NCI-H1105 (cell line): ENCODE measurements at places on chromosomes 13 and 19.

DNA sequence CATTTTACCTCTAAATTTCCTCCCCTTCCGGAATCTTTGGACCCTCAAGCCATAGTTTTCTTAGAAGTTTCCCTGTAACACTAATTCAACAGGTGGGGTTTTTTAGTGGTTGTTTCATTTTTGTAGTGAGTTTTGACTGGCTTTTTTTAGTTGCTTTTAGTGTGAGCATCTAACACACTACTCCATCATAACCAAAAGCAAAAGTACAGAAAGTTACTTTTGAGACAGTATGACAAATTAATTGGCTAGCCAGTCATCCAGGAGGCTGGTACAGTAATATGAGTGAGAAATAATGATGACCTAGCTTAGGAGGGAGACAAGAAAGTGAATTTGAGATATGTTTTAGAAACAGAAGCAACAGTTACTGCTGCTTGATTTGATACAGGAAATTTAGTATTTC, 71.5 kb downstream of the DNAJC15 start:
- no peak for DNase-seq

- no peak for DNase-seq
These were observed 10.6 kb upstream of the SOX1 start for GRCh38 chr13:112056284-112056727.

GRCh38 chr19:48094129-48094854, 16.3 kb downstream of the PLA2G4C start:
- no peak for DNase-seq

DNA sequence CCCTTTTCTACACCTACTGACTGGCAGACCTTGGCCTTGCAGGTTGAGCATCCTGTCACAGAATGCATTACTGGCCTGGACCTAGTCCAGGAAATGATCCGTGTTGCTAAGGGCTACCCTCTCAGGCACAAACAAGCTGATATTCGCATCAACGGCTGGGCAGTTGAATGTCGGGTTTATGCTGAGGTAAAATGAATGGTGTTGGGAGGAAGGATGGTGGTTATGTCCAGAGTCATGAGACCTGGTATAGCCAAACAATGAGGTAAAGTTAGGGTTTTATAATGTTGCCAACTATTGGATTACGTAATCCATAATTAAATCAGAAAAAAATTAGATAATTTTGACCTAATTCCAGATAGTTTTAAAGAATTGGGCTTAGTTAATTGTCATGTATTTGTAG, 212.5 kb downstream of the PCCA start:
- peak; percentile 55 for DNase-seq

- no peak for DNase-seq
These were observed at the start of gene DAZAP1 for GRCh38 chr19:1407528-1408299. Gene DAZAP1 (plus strand): TSS chr19:1407586. CDS start chr19:1407774, 188 bp downstream.

- DNase-seq: no peak
These were observed 316.9 kb downstream of the FGF9 start for GRCh38 chr13:21987793-21988192.

- DNase-seq: peak; percentile 71
These were observed 1.2 kb downstream of the CDC34 start for GRCh38 chr19:532561-533363.

DNA sequence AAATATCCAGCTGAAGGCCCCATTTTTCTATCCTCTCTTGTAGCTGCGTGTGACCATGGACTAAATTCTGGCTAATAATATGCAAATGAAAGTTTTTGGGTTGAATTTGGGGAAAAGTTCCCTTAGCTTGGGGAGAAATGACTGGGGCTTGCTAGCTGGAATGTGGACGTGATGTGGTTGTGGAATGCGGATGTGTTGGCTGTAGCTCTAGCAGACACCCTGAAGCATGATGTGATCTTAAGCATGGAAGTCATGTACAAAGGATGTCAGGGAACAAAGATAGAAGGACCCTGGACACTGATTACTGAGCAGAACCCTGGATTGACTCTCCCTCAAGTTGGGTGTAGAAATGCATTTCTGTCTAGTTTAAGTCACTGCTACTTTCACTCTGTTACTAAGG, 25.4 kb upstream of the SCEL start:
- no peak for DNase-seq

GRCh38 chr13:42279080-42279479, 7.1 kb downstream of the AKAP11 start:
- no peak for DNase-seq

DNA sequence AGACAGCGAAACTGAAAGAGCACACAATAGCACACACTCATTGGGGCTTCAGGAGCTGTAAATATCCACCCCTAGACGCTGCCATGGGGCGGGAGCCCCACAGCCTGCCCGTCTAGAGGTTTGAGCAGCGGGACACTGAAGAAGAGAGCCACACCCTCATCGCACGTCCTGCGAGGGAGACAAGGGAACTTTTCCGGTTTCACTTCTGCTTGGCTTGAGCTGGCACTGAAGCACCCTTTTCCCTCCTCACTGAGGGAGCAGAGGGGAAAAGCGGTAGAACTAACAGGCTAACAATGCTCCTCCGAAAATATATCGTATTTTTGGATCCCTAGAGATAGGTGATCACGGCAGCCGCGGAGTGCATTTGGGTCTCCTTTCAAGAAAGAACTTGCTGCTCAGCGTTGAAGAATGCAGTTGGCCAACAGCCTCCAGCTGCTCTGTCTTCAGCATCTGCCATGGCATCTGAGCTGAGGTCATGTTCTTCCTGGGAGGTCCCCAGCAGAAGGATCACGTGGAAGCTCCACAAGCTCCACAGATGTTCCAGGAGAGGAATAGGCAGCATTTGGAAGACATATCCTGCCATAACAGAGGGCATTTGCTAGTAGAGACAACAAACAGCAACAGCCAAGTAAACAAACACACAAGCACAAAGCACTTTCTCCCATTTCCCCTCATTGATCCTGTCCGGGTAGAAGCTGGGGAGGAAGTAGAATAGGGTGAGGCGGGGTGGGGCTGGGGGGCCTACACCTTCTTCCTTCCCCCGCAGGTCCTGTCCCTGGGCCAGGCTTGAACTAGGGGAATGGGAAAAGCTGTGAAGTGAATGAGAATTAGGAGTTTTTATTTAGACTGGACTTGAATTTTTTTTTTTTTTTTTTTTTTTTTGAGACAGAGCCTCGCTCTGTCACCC, 44.8 kb upstream of the ALOX5AP start:
- no peak for DNase-seq

GRCh38 chr13:94328381-94329041, 151.0 kb downstream of the DCT start:
- no peak for DNase-seq

GRCh38 chr19:15576526-15577156, 38.4 kb upstream of the CYP4F8 start:
- DNase-seq: no peak

DNA sequence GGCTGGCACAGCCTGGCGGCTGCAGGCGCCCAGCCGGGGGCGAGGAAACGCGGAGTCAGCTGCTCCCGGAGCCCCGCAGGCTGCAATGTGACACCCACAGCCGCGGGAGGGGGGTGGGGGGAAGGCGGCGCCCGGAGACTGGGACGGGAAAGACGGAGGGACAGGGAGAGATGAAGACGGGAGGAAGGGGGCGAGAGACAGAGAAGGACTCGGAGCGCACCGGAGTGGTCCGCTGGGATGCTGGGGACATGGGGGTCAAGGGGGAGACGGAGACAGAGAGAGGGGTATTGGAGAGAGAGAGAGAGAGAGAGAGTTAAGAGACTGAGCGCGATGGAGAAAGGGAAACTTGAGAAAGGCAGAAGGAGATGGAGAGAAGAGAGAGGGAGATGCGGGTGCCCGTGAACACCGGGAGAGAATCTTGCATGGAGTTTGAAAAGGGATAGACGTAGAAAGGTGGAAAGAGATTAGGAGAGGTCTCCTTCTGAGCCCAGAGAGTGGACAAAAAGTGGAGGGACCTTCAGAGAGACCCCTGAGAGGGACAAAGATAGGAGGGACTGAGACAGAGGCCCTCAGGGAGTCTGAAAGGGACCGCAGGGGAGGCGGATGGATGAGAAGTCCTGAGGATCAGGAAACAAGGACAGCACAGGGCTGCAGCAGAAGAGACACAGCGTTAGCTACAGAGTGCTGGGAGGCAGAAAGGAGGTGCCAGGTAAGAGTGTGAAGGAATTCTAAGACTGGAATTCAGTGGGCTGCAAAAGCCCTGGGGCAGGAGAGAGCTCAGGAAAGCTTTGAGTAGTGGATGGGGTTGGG, 1.0 kb downstream of the SCN1B start:
- no peak for DNase-seq

DNA sequence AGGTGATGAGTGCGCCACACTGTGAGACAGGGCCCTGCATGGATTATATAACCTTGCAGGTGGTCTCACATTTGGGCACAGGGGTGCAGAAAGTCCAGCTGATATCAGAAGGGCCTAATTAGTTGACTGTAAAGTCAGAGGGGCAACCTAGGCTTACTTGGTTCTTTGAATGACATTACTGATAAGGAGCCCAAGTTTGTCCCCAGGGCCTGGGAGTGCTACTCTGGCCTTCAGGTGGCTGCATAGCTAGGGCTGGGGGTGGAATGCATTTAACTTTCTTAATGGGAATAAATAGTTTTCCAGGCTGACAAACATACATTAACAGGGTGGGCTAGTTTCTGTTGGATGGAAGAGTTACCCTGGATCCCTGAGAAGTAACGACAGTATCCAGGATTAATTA, 3.3 kb downstream of the WDR87 start:
- no peak for DNase-seq

- no peak for DNase-seq
These were observed 11.9 kb upstream of the SPATA13 start for GRCh38 chr13:24148414-24149235.

GRCh38 chr19:6739883-6740588, 556 bp downstream of the TRIP10 start:
- DNase-seq: no peak

DNA sequence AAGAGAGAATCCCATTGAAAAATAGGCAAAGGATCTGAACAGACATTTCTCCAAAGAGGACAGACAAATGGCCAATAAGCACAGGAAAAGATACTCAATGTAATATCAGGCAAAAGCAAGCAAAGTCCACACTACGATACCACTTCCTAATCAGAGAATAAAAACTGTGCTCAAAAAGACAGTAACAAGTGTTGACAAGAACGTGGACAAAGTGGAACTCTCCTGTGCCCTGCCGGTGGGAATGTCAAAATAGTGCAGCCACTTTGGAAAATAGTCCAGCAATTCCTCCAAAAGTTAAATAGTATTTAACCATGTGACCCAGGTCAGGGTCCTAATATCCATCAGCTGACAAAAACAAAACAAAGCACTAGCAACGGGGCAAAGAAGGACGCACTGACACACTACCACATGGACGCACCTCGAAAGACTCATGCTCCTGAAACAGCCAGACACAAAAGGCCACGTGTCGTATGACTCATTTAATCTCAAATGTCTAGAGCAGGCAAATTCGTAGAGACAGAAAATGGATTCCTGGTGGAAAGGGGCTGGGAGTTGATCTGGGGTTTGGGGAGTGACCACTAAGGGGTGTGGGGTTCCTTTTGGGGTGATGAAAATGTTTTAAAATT, 5.2 kb downstream of the MIER2 start:
- no peak for DNase-seq

DNA sequence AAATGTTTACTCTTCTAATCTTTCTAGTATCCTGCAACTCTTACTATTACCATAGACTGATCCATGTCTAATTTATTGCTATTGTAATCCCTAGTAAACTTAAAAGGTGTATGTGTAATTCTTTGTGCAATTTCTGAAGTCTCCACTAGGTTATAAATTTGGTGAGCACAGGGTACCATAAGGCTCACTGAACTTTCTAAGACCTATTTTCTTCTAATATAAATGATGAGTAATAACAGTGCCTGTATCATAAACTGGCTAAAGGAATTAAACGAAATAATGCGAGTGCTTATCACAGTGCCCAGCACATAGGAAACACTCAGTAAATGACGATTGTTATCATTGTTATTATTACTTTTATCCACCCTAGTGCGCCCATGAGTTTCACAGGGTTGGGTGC, 119.1 kb downstream of the KLF12 start:
- no peak for DNase-seq

DNA sequence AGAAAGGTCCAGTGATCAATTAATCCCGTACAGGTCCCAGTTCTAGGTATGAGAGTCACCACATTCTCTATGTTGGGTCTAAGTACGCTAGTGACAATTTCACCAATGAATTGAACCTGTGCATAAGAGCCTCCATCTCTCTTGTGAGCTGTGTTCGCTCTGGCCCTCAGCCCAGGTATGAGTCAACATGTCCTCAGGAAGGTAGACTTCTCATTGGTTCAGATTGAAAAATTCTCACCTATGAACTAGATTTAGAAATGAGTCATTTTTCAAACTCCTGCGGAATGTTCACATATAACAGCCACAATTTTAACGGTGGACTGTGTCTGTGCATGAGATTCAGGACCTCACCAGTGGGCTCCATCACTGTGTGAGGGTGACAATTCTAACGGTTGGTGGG, 12.7 kb upstream of the ZNF43 start:
- DNase-seq: no peak

DNA sequence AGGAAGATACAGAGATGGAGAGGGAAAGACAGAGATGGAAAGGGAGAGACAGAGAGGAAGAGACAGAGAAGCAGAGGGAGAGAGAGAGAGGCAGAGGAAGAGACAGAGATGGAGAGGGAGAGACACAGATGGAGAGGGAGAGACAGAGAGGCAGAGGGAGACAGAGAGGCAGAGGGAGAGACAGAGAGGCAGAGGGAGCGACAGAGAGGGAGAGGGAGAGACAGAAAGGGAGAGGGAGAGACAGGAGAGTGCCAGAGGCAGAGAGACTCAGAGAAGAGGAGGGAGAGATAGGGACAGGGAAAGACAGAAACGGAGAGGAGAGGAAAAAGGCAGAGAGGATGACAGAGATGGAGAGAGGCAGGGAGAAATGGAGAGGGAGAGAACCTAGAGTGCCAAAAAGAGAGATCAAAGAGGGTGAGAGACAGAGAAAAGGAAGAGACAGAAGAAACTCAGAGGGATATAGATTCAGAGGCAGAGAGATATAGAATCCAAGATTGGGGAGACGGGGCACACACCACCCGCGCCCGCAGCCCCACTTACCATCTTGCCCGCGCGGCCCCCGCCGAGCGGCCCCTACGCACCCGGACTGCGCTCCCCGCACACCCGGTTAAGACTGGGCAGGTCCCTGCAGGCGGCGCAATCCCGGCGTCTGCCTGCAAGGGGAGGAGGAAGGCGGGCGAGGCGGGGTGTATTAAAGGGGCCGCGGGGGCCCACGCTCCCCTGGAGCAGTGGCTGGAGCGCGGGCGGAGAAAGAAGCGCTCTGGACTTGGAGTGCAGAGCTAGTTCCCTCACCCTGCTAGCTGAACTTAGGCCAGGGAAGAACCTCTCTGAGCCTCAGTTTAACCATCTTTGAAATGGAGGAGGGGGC, 10.7 kb downstream of the TM6SF2 start:
- no peak for DNase-seq

GRCh38 chr13:42808341-42808940, 27.1 kb downstream of the FAM216B start:
- DNase-seq: no peak

- DNase-seq: no peak
These were observed 64.0 kb upstream of the TEX29 start for GRCh38 chr13:111256458-111256857.

GRCh38 chr19:13102416-13102665, 317 bp downstream of the LYL1 start:
- no peak for DNase-seq
